ENCODE measurements at places on chromosomes 13 and 19.

- DNase-seq = no peak
Measured at GRCh38 chr19:50649433-50650391, at the start of gene C19orf81. Gene C19orf81, plus strand, starts transcription at chr19:50649445. Its CDS starts 0 bp downstream, at chr19:50649445.

DNA sequence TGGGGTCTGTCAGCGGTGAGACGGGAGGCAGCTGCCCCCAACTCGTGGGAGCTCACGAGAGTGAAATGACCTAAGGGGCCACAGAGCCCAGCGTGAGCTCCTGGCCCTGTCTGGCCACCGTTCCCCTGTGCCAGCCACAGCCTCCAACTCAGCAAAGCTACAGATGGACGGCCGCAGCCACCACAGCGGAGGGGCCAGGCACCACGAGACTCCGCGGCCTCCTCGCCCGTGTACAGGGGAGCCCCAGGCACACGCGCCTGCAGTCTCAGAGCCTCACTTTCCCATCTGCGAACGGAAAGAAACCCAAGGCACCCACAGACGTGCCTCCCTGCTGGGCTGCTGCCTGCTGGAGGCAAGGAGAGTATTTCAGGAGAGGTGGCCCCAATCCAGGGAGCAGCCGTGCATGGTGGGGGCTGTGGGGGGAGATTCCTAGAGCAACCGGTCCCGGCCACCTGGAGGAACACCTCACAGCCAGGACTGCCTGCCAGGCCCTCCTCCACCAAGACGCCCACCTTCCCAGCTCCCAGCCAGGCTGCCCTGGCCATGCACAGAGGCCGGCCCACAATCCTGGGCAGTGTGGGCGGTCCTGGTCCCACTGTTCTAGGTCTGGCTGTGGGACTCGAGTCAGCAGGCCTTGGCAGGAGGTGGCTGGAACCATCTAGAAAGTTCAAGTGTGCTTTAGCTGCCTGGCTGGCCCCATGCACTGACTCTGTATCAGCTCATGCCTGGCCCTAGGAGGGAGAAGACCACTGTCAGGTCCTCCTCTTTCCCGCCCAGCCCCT, 1.9 kb downstream of the MKNK2 start:
- DNase-seq = no peak

- DNase-seq = no peak
Measured at GRCh38 chr19:2455851-2456570, 748 bp downstream of the LMNB2 start.

DNA sequence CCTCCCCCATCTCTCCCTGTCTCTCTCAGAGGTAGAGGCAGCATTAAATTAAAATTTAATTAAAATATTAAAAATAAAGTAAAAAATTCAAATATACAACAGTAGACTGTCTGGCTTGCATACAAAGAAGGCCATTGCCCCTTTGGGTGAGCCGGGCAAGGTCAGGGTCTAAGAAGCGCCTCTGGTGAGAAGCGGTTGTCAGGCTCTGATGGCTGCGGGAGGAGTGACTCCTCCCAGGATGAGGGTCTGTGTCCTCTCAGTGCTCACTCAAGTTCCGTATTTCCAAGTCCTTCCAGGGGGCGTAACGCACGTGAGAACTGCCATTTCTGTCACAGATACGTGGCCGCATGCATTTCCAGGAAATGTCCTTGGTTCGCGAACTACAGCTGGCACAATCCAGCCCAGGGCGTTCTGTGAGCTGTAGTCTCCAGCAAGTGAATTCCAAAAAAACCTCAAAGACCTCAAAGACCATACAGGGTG, 737 bp upstream of the ZNF181 start:
- no peak for DNase-seq

GRCh38 chr13:93775507-93776108, 549.0 kb downstream of the GPC6 start:
- no peak for DNase-seq

- DNase-seq = peak; percentile 46
Measured at GRCh38 chr19:44845286-44845611, 848 bp upstream of the NECTIN2 start.

- peak; percentile 38 for DNase-seq
Measured at GRCh38 chr19:3983936-3984583, 1.2 kb downstream of the EEF2 start.

GRCh38 chr19:28829762-28830161, 383.2 kb downstream of the UQCRFS1 start:
- no peak for DNase-seq

- no peak for DNase-seq
Measured at GRCh38 chr19:49497047-49497788, 984 bp downstream of the RPS11 start.

GRCh38 chr13:30004204-30004603, 153.8 kb upstream of the UBL3 start:
- DNase-seq = no peak

DNA sequence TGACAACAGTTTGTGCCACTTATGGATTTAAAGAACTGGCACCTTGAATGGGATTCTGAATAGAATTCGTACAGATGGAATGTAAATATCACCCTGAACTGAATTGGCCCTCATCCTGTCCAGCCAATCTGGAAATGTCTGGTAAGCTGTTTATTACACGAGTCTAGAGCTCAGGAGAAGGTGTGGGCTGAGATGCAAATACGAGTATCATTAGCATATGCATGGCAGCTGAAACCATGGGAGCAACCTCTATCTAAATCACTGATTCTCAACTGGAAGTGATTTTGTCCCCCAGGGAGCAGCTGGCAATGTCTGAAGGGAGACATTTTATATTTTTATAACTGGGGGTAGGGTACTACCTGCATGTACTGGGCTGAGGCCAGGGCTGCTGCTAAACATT, 15.6 kb upstream of the VWA8 start:
- DNase-seq = no peak

DNA sequence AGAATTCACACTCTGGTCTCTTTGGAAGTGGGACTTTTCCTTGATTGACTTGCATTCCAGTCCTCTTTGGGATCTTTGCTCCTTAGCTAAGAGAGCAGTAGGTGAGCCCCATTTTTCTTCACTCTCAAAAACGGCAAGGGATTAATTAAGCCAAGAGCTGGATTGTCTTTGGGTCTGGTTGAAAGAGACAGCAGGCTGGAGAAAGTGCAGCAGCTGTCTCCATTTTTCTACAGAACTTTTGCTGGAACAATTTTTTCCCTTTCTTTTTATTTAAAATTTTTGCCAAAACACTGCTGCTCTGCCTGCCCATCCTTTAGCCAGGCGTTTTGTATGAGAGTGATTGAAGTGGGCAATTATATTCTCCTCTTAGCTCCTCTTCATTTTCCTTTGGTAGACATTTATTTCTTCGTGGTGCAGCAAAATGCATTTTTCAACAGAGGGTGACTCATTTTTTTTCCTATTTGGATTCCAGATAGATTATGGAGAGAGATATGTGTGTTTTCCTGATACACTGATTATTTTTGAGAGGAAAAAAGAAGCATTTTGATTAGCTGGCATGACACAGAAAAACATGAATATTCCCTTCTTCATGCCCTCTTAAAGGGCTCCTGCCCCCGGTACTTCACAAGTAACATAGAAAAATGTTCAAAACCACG, 371.2 kb upstream of the NBEA start:
- no peak for DNase-seq
